ENCODE measurements at places on chromosomes 2 and 18.

DNA sequence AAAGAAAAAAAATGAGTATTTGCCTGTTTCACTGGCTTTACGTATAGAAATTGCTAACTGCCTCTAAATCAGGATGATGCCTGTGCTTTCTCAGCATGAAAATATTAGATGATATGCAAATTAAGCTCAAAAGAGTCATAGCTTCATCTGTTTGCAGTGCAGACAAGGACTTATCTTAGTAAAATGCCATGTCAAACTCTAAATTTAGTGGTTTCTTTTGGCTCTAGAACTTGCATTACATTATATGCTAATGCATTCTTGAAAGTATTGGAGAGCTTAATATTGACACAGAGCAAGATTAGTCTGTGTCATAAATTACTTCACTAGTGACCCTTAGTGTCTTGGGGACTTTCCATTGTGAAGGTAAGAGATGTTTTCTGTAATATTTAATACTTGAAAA is 1109.1 kb upstream of the NRXN1 start:
- no peak for DNase-seq

GRCh38 chr18:25830787-25831186 is 259.6 kb downstream of the SS18 start:
- DNase-seq, result no peak

GRCh38 chr18:44691148-44691925 is 10.6 kb downstream of the SETBP1 start:
- no peak for DNase-seq

GRCh38 chr2:222778400-222778799 is 82.4 kb upstream of the ACSL3 start:
- no peak for DNase-seq

GRCh38 chr18:13369756-13370510 is 151.4 kb downstream of the LDLRAD4 start:
- peak; percentile 14 for DNase-seq

GRCh38 chr2:22626621-22627020 is 758.4 kb upstream of the KLHL29 start:
- DNase-seq, result no peak

DNA sequence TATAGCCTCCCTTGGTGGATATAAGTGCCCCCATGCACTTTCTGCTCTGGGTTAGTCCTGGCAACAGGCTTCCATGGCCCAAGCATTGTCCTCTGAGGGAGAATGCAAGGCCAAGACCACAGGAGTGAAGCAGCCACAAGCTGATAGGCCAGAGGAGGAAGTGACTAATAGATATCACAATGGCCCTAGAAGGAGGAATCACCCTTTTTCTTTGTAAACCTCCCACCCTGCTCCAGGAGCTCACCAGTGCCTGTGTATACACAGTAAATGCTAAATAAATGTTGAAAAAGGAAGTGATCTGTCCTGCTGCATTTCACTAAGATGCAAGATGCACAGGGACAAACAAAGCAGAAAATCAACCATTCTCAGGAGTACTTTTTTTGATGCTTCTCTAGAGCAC is 49.7 kb upstream of the ABCA12 start:
- no peak for DNase-seq

DNA sequence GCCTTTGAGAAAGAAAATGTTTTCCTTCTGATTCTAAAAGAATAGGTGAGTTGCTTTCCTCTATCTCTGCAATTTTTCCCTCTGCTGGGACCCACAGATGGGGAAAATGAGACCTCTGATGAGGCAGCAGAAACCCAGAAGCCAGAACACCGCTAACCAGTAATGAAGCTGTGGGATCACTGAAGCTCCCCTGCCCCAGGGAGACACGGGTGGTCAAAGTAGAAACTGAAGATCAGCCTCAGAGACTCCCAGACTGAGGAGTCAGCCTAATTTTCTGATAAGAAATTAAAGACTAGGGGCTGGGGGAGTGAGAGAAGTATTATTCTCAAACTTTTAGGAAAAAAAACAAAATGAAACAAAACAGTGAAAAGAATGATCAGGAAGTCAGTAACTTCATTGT is 30.1 kb downstream of the CD8B start:
- no peak for DNase-seq

- DNase-seq, result no peak
Observed at GRCh38 chr2:85724731-85725181, 29.0 kb upstream of the ATOH8 start.

GRCh38 chr2:162062559-162062958 is 11.5 kb downstream of the DPP4 start:
- DNase-seq, result no peak

- no peak for DNase-seq
Observed at GRCh38 chr2:102107741-102108070, 34.8 kb upstream of the IL1R1 start.

- DNase-seq, result peak; percentile 77
Observed at GRCh38 chr2:232838406-232838874, 31.6 kb upstream of the SNORC start.

DNA sequence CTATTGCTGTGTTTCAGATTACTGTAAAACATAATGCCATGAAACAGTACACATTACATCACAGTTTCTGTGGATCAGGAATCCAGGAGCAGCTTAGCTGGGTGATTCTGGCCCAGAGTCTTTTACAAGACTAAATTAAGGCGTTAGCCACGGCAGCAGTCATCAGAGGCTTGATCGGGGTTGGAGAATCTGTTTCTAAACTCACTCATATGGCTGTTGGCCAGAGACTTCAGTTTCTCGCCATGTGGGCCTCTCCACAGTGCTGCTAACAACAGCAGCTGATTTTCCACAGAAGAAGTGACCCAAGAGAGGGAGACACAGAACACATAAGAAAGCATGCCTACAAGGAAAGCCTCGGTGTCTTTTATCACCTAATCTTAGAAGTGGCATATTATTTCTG is 89.2 kb upstream of the MYO3B start:
- no peak for DNase-seq

GRCh38 chr2:23626701-23627230 is 241.8 kb downstream of the KLHL29 start:
- no peak for DNase-seq

GRCh38 chr2:199659207-199659606 is 191.8 kb downstream of the FTCDNL1 start:
- peak; percentile 10 for DNase-seq

DNA sequence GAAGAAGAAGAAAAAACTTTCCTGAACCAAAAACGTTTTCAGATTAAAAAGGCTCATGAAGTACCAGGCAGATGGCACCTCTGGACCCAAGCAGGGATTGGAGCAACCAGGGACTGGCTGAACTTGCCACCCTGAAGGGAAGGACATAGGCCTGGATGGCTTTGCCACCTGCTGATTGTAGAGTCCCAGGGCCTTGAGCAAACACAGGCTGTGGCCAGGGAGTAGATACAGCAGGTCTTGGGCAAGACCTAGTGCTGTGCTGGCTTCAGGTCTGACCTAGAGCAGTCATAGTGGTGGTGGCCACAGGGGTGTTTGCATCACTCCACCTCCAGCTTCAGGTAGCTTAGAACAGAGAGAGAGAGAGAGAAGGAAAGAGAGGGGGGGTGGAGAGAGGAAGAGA is 231.5 kb upstream of the FBXO11 start:
- DNase-seq, result no peak

- no peak for DNase-seq
Observed at GRCh38 chr2:48549972-48550371, 20.0 kb downstream of the STON1 start.

DNA sequence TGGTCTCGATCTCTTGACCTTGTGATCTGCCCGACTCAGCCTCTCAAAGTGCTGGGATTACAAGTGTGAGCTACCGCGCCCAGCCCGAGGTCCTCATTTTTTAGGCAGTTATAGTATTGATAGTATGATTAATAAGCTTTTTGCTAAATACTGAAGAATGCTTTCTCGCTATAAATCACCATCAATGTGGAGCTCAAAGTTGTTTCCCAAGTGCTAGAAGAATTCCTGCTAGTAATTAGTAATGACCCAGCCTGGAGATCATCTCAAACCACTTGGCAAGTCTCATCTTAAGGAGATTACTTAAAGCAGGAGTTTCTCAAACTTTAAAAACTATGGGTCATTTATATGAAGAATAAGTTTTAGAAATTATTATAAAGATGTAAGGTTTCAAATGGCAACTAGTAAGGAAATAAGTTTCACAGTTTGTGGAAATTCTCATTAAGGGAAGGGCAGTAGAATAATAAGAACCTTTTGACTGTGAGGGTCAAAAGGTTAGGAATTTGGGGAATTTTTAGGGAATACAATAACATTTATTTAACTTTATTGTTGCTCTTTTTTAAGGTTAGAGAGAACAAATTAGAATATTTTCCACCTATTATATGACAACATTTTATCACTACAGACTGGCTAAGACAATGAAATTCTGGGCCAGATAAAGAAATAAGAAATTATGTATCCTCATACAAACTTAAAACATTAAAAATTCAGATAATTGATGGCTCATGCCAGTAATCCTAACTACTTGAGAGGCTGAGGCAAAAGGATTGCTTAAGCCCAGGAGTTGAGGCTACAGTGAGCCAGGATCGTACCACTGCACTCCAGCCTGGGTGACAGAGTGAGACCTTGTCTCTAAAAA is 148.6 kb upstream of the MAP3K20 start:
- DNase-seq, result no peak

GRCh38 chr2:161104054-161104553 is 56.1 kb upstream of the TANK start:
- peak; percentile 22 for DNase-seq

- no peak for DNase-seq
Observed at GRCh38 chr18:23306822-23307221, 146.3 kb upstream of the RIOK3 start.

- no peak for DNase-seq
Observed at GRCh38 chr2:125516496-125517109, 1139.4 kb upstream of the GYPC start.

DNA sequence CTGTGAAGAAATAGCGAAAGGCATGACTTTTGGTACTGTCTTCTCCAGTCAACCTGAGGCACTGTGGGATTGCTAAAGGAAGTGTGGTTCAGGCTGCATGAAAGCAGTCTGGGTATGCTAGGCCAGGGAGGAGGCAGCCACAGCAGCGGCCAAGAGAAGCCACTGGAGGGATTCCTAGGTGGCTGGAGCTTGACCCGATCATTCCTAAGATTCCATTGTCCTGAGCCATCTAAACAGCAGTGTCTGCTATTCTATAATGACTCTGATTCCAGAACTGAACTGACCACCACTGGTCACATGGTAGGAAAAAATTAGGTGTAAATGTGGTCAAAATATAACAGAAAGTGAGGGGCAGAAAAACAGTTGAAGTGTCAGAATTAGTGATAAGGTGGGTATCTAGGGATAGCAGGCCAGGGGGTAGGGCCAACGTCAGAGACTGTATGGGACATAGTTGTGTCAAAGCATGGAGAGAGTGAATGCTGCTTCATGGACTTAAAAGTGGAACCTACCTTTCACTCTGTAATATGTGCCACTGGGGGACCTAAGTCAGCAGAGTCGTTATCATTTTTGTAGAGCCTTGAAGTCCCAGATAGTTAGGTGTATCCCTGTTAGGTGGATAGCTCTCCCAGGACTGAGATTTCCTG is 204.6 kb downstream of the CTNNA2 start:
- no peak for DNase-seq

- DNase-seq, result no peak
Observed at GRCh38 chr18:75654851-75655751, 227.6 kb upstream of the SMIM21 start.

DNA sequence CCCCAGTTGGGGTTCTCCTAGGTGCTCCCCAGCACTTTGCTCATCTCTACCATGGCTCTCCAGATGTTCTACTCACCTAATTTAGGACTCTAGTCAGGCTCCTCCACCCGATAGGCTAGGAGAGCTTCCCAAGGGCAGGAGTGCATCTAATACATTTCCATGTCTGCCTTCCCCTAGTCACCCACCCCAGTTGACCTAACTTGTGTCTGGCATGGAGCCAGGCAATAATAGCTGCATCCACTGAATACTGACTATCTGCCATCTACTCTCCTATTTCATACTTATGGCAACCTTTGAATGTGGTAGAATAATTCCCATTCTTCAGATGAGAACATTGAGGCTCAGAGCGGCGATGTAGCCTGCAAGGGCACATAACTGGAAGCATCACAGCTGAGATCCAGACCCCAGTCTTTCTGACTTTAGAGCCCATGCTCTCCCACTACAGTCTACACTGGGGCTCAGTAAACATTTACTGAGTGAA is 71.8 kb upstream of the YWHAQ start:
- no peak for DNase-seq

DNA sequence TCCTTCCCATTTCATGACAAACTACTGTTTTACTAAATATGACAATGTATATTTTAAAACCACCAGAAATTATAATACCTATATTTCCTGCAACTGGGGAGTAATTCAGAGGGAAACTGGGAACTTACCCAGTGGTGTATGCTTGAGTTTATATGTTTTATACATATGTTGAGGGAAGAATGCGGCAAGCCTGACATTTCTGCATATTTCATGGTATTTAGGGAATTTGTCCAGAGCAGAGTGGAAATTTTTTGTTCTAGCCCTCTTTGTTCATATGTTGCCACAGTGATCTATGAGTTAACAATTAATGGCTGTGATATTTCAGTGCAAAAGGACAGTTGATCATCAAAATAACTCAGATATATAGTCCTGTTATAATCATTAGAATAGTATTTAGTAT is 230.8 kb upstream of the VWC2L start:
- DNase-seq, result no peak

- no peak for DNase-seq
Observed at GRCh38 chr2:200065477-200065876, 110.1 kb downstream of the MAIP1 start.

GRCh38 chr2:43175020-43175441 is 51.4 kb downstream of the ZFP36L2 start:
- DNase-seq, result no peak

- DNase-seq, result no peak
Observed at GRCh38 chr2:242064364-242065250, 195.1 kb downstream of the RTP5 start.

- DNase-seq, result peak; percentile 51
Observed at GRCh38 chr2:224952936-224953657, 89.2 kb downstream of the DOCK10 start.

DNA sequence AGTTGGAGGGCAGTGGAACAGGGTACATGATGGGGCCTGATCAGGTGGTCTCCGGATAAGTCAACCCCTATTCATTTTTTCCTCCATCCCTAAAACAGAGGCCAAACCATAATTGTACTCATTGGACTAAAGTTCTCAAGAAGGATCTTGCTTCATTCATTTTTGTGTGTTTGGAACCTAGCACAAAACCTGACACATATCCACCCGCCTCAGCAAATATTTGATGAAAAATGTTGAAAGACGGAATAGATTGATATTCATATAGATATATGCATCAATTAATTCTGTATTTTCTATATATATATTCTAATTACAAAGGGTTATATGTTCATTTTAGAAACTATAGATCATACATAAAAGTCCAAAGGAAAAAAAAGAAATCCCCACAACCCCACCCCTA is 21.9 kb downstream of the SLC4A1AP start:
- DNase-seq, result no peak

Measured in activated CD4-positive, alpha-beta memory T cell treated with anti-CD3 and anti-CD28 coated beads for 36 hours (primary cell).